Esophagus squamous epithelium (tissue), 5 donors: ENCODE measurements at places on chromosomes 1 and 21.

GRCh38 chr1:21613072-21613867 is 55.9 kb downstream of the RAP1GAP start:
- DNase-seq, result no peak

DNA sequence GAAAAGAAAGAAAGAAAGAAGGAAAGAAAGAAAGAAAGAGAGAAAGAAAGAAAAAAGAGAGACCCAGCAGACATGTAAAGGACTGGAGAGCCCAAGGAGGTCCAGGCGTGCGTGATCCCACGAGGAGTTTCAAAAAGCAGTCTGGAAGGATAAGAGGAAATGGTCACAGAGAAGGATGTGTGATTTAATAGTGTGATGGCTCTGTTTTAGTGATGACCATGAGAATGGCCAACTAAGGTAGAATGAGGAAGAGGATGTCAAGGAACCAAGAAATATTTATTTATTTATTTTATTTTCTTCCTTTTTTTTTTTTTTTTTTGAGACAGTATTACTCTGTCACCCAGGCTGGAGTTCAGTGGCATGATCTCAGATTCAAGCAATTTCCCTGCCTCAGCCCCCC is 25.5 kb downstream of the PTGS2 start:
- DNase-seq, result no peak

DNA sequence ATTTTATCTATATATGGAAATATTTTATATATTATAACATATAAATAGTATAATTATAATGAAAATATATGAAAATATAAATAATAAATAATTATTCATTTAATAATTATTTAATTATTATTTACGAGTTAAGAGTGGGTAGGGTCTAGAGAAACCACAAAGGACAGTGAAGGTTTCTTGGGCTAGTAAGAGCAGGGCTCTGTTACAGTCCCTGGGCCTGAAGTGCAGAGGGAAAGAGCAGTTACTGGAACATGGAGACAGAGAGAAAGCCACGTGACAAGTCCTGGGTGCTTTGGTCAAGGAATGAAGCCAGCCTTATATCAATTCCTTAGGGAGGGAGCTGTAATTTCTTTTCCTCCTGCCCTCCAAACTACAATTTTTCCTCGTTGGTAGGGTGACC is 117.2 kb upstream of the OLIG2 start:
- no peak for DNase-seq

- DNase-seq, result no peak
Observed at GRCh38 chr1:91283421-91283726, 121.3 kb downstream of the HFM1 start.

GRCh38 chr1:184563308-184563707 is 176.5 kb downstream of the C1orf21 start:
- DNase-seq, result no peak

DNA sequence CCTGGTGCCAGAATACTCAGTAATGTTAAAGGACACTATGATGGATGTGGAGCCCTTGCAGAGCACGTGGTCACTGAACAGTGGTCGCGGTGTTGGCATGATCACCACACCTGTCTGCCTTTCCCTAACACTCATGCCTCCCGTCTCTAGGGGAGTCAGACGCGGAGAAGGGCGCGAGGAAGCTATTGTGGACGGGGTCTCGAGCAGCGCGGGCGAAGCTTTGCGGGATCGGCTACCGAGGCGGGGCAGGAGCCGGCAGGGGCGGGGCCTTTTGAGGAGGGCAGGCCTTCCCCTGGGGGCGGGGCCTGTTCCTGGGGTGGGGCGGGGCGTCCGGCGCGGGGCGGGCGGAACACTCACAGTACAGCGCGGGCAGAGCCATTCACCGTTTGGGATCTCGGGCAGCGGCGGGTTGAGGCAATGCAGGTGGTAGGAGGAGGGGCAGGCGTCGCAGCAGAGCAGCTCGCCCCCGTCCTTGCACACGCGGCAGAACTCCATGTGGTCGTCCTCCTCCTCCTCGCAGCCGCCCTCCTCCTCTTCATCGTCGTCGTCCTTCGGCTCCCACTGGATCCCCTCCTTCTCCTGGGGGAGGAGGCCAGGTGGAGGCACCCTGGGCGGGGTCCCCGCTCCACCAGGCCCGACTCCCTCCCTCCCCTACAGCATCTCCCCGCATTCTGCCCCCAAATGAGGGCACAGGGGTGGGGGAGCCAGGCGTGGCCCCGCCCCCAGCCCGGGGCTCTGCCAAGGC is 31.5 kb downstream of the CHD5 start:
- DNase-seq, result no peak

- no peak for DNase-seq
Observed at GRCh38 chr1:58850636-58851035, 66.8 kb upstream of the JUN start.

- no peak for DNase-seq
Observed at GRCh38 chr1:74824497-74825107, 91.7 kb downstream of the TYW3 start.

GRCh38 chr1:233107130-233107660 is 156.8 kb downstream of the NTPCR start:
- DNase-seq, result no peak

DNA sequence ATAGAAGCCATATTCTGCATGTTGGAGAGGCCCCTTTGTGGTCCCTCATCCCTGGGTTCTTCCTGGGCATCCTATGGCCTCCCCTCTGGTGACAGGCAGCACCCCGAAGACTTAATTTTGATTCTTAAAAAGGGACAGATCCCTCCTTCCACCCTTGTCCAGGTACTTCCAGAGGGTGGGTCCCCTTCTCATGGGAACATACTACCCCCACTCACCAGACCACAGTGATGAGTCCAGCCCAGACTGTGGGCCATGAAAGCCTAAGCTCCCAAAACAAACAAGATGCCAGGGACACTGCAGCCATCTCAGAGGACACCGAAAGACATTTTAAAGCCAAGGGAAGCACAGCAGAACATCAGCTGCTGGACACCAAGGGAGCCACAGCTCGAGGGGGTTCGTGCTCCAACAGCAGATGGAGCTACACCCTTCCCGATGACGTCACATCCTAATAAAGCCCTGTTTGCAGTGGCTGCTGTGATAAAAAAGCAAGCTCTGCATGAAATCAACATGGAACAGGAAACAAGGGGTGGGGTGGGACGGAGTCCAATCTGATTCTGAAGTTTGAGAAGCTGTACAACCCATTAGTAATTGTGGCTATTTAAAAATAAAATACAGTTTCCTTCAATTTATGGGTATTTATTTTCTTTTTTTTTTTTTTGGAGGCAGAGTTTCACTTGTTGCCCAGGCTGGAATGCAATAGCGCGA is 32.4 kb downstream of the GNB1 start:
- no peak for DNase-seq

- no peak for DNase-seq
Observed at GRCh38 chr1:212269306-212269705, 15.9 kb upstream of the PPP2R5A start.

GRCh38 chr1:6779089-6779805 is 6.0 kb upstream of the CAMTA1 start:
- DNase-seq, result no peak

DNA sequence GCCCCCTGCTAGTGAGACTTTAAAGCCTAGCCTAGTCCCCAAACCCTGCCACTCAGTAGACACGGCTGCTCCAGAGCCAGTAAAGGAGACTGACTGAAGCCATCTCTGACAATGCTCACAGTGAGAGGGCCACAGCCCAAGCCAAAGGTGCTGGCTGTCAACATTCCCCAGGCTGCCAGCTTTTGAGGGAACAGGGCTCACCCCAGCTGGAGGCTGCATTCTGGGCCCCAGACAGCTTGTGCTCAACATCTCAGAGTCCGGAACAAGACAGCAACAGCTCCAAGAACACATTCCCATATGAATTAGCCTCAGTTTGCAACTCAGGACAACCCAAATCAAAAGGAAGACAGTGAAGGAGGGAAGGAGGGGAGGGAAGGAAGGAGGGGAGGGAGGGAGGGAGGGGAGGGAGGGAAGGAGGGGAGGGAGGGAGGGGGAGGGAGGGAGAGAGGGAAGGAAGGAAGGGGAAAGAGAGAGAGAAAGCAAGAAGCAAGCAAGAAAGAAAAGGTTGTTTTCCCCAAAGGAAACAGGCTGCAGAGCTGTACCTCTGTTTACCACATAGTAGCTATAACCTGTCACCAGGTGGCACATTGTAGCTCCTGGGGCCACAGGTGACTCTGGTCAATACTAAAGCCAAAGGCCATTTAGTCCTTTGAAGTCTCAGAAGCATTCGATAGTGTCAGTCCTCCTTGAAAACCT is 5.4 kb downstream of the ARTN start:
- no peak for DNase-seq

DNA sequence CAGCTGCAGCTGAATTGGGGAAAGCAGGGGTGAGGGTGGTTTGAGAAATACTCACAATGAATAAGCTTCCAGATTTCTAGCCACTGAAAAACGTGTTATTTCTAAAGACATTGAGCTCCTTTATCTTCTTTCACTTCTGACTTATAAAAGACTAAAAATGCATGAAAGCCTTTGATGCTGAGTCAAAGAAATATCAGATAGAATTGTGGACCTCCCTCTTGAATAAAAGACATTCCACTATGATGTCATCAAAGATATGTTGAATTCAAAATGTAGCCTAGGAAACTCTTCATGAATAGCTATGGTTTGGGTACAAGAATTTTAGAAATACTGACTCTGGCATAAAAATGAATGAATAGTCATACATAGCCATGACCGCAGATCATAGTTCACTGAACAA is 44.7 kb upstream of the COL24A1 start:
- DNase-seq, result no peak

- no peak for DNase-seq
Observed at GRCh38 chr1:37506740-37507139, 7.8 kb downstream of the MEAF6 start.

DNA sequence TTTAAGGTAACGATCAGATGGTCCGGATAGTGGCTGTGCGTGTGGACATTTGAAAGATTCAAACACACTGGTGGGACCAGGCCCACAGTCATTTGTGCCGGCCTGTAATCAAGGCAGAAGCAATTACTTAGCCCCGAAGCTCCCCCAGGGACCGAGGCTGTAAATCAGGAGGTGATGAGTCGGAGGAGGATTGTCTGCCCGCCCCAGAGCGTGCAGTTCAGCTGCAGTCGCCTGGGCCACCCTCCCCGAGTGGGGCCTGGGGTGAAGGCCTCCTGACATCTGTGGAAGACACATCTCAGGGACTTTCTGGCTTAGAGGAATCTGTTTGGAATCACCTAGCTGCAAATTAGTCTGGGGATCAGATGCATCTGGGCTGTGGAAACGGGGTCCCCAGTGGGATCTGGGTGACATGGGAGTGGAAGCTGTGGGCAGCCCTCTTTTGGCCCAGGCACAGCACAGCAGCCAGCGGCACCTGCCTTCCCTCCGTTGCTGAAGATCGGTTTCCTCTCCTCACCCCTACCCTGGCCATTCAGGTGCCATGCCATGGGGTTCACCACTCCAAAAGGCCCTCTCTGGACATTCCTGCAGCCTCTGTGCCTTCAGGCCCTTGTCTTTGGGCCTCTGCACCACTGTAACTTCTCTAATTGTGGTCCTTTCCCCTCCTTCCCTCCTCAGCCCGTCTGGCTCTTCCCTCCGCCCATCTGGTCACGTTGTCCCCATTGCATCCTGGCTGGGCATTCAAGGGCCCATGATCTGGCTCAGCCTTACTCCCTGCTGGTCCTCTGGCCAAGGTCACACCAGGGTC is 25.7 kb downstream of the LHX4 start:
- no peak for DNase-seq

- no peak for DNase-seq
Observed at GRCh38 chr1:47696737-47697441, 259.0 kb downstream of the FOXD2 start.

GRCh38 chr1:107389410-107390396 is 248.9 kb downstream of the NTNG1 start:
- DNase-seq, result no peak

GRCh38 chr1:59972216-59972927 is 45.8 kb upstream of the CYP2J2 start:
- DNase-seq, result no peak

- no peak for DNase-seq
Observed at GRCh38 chr1:41735631-41736260, 183.0 kb downstream of the HIVEP3 start.

DNA sequence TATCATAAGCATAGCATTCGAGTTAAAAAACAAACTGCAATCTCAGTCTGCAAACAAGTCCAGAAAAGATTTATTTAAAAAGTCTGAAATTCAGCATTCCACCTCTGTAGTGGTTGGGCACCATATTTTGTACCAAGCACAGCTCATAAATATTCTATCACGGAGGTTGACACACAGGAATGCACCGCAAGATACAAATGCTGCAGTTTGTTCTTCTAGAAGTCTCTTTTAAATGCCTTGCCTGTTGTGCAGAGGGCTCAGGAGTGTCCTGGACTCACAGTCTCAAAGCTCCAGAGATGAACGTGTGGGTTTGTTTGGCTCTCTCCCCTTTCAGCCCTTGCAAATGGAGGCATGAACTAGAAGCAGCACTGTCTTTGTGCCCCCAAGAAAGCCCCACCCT is 212.4 kb upstream of the USP24 start:
- DNase-seq, result no peak

DNA sequence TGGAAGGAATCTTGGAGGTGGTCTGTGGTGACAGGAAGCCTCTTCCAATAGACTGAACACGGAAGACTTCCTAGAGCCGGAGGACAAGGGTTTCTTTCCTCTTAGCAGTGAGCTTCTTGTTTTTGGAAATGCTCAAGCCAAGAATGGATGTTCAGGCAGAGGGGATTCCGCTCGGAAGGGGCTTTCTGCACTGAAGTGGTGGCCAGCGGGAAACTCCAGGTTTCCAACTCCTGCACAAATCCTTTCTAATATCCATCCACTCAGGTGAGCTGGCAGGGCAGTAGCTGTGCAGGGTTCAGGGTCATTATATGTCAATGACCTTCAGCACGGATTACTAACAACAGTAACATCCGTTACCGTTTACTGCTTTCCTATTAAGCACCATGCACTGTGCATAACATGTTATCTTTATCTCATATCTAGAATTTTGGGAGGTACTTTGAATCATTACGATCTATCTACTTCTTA is 573 bp upstream of the CPT2 start:
- no peak for DNase-seq

- DNase-seq, result no peak
Observed at GRCh38 chr1:103250441-103250861, 142.1 kb upstream of the COL11A1 start.

DNA sequence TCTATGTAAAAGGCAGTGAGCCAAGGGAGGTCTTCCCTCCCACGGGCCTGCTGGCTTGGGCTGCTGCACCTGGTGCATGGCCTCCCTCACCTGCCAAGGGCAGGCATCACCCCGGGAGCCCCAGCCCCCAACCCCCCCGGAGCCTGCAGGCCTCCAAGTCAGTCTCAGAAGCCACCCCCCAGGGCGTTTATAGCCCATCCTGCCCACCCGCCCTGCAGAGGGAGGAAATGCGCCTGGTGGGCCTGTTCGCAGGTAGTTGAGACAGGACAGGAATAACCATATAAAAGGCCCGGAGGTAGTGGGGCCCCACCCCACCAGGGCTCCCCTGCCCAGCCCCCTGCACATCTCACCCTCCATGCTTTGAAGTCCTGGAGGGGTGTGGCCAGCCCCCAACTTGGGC is 18.2 kb upstream of the ARF1 start:
- no peak for DNase-seq

DNA sequence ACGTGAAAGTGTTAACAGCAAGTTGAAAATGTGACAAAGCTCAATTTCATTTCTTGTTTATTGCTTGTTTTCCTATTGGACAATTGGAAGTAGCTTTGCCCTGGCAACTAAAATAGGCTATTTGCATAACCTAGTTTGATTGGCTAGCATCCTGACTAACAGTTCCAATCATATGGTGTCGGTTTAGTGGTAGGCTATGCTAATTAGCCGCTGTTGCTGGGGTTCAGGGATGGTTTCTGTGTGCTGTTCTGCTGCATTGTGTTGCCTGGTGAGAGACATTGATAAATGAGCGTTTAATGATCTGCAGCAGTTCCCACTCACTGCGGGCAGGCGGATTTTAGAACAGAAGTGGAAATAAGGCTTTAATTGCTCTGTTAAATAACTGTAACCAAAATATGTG is 68.5 kb downstream of the DYRK1A start:
- DNase-seq, result no peak

GRCh38 chr1:201022493-201022819 is 1.1 kb downstream of the KIF21B start:
- no peak for DNase-seq
